ENCODE measurements at places on chromosomes 4 and X.

DNA sequence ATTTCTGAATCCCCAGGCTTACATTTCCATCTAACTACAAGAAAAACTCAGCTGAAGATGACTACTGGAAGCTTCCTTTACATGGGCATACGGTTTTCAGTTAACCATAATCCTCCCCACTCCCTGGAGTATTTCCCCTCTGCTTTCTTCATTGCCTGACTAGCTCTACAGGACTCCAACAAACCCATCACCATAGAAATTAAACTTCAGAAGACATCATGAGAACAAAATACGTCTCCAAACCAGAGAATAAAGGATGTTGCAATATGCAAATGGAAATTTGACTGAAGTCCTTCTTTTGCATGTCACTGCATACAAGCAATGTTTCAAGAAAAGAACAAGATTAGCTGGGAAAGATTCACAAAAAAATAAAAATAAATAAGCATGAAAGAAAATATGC lies 170.2 kb upstream of the PCDH18 start:
- no peak for DNase-seq

GRCh38 chrX:15356444-15356843 lies 21.1 kb upstream of the PIGA start:
- DNase-seq = no peak

GRCh38 chr4:32858971-32859370 lies 2138.8 kb downstream of the PCDH7 start:
- no peak for DNase-seq

- no peak for DNase-seq
Observed at GRCh38 chrX:97787849-97788248, 904.1 kb downstream of the RPA4 start.

DNA sequence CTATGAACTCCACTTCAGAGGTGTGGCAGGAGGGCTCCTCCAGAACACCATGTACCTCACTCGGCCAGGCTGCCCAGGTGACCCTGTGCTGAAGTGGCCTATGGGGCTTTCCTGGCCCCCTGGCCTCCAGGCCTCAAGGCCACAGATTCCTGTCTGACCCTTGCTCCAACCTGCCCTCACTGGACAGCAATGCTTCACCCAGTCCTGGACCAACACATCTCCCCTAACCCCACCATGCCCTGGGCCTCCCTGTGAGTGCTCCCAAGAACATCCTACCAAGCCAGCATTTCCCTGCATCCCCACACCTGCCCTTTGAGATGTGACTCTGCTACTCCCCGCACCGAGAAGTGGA lies 10.5 kb downstream of the ZFYVE28 start:
- no peak for DNase-seq

GRCh38 chr4:13484749-13485221 lies 645 bp upstream of the RAB28 start:
- DNase-seq = no peak

- no peak for DNase-seq
Observed at GRCh38 chr4:15427701-15428100, at the start of gene C1QTNF7. Gene C1QTNF7, plus strand, starts transcription at chr4:15428033. Its CDS starts 7,711 bp downstream, at chr4:15435744.

DNA sequence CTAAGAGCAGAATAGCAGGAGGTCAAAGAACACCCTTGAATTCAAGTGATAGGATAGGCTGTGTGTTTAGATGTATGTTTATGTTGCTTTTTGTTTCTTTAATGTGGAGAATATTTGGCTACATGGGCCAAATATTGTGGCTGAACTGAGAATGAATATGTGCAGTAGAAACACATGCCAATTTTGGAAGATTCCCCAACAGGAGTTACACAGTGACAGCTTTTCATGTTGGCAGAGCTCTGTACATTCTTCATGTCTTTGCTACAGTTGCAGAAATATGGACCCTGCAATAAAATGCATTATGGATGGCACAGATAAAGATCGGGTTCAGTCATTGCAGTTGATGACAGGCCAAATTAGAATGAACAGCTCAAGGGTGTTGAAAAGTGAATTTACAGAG lies 82.8 kb upstream of the SLC4A4 start:
- DNase-seq = no peak

- DNase-seq = no peak
Observed at GRCh38 chrX:79477691-79478090, 110.6 kb upstream of the ITM2A start.
